ENCODE measurements at places on chromosomes 3 and 15.
A peak's percentile ranks its signal among the peaks of the same experiment; 100 is the strongest.

GRCh38 chr3:42424911-42425310, 14.5 kb upstream of the LYZL4 start:
- DNase-seq, result no peak

DNA sequence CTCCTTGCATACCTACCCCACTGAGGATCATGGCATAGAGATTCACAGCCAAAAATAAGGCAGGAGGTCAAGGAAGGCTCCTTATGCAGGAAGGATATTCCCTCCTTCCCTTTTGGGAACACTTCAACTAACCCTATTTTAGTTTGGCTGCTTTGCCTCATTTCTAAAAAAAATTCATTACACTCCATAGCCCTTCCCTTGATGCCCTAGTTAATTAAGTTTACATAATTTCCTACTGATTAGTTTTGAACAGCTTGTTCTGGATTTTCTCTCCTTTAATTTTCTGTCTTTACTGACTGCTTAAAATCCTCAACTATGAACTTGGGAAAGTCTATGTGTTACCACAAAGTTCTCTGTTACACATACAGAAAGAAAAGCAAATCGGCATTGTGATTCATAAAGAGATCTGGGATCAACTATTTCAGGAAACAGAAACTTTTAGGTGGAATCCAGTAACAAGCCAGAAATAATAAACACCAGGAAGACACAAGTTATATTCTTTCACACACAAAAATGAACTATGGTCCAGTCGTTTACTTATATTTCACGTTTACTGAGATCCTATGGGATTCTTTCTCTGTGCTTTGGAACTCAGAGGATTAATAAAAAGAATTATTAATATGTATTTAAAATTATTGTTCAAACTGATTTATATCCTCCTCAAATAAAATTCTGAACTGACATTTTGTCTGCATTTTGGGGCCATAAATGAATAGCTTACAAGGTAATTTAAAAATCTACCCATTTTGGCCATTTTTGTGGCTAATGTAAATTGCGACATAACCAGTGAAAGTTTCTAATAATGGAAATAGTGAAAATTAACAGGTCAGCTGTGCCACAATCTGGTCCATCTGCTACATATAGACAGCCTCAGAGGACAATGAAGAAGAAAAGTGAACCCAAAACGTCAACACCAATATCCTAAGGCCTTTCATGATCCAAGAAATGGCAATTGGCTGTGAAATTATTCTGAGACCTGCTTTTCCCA, 113.8 kb downstream of the FRMD5 start:
- DNase-seq, result no peak

DNA sequence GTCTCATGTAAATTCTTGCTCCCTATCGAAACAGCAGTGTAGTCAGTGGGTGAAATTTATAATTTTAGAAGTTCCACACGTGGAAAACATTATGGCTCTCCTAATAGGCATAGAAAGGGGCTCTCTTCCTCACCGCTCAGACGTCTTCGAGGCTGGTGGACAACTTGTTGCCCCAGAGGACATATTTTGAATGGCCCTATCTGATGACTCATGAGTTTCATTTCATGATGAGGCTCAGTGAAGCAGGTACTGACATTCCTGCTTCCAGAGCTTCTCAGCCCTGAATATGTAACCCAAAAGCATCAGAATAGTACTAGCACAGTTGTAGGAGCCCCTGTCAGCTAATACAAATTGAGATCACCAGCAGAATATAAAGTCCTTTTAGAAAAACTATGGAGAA, 117.9 kb downstream of the HERC1 start:
- no peak for DNase-seq

DNA sequence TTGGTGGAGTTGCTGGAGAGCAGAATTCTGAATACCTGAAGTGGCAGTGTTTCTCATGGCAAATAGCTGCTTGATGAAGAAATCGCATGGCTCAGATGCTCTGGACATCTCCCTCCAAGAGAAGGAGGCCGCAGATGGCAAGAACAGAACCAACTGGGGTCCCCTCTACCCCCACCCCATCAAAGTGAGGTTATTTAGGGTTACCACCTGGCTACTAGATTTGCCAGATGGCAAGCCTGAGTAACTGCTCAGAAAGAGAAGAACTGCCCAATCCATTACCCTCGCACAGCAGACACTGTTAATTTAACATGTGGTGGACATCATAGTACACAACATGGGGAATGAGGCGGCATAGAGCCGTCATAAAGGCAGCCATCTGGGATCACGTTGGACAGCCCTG, 30.5 kb upstream of the LIPC start:
- DNase-seq, result no peak

- no peak for DNase-seq
Measured at GRCh38 chr3:142434503-142434902, 13.3 kb downstream of the XRN1 start.

DNA sequence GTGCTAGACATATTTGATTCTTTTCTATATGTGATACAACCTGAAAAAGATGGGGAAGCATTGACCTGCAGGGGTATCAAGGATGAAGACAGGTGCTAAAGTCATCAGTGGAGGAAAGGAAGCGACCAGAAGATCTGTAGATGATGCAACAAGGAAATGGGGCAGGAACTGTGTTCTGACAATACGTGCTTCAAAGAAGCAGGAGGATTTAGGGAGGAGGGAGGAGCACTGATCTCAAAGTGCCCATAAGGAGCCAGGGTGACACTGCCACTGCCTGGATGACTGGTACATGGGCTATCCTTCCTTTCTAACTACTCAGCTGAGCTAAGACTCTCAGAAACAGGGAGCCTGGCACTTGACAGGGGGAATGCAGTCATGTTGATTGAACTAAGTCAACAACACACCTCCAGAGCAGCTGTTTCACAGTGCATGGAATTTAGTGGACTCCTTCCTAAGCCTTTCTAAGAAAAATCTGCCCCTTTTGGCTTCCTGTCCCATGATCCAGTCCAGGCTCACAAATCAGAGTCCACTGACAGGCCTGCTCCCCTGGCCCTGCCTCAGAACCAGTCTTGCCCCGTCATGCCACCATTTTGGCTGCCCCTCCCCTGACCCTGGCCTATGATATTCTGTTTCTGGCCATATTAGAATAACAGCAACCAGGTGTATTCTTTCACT, 12.0 kb downstream of the LYSMD4 start:
- DNase-seq, result no peak

DNA sequence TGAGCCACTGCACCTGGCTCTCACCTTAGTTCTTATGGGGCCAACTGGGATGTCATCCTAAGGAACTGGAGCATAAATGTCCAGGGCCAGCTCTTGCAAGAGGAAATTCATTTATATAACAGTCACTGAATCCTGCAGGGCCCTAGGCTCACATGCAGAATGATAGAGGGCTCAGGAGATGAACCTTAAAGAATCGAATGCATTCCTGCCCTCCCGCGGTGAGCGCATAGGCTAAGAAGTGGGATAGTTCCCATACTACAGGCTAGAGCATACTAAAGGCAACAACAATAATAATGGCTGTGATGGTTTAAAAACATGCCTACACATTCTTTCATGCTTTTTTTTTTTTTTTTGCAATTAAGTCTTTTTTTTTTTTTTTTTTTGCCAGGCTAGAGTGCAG, 17.1 kb upstream of the CSRNP1 start:
- no peak for DNase-seq

DNA sequence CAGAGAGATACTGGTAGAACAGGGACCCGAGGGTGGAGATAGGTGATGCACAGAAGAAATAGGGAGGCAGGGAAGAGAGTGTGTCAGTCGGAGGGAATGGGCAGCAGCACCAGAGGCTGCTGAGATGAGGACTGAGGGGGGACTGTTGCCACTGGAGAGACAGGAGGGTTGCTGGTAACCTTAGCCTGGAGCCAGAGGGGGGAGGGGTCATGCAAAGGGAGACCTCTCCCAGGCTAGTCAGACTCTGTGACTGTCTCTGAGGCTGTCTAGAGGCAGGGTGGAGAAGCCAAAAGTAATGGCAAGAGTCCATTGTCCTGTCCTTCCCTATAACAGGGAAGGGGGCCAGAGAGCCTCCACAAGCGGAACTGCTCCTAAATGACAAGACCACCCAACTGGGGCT, 2.1 kb upstream of the DLEC1 start:
- no peak for DNase-seq

DNA sequence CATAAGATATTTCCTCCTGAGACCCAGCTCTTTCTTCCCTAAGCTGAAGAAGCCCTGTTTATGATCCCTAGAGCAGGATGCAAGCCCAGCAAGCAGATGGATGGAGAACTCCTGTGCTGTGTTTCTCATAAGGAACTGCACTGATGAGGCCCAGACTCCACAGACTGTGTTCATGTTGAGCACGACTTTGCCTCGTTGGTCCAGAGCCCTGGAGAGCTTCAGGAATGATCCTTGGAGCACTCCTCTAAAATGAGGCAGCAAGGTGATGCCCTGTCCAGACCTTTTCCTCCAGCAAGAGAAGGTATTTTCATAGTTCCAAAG, 83.8 kb downstream of the MYLK start:
- DNase-seq, result no peak

GRCh38 chr3:171586274-171586673, 126.1 kb upstream of the TNIK start:
- DNase-seq, result no peak

DNA sequence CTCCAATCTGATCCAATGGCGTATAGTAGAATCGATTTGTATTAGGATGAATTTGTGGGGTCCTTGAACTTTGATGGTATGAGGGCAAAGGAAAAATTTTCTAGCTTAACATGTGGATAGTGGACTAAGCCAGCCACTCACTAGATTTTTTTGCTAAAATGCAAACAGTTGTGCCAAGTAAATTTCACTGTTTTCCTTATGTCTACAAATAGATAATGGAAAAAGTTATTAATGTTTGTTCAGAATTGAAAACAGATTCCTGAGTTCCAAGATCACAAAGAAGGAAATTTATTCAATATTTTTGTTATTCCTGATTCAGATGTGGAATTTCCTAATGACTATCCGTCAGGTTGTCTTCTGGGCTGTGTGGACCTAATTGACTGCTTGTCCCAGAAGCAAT, 35.2 kb upstream of the ZNF609 start:
- DNase-seq, result no peak

- DNase-seq, result no peak
Measured at GRCh38 chr3:130826516-130827182, 67.2 kb upstream of the ATP2C1 start.

- peak; percentile 91 for DNase-seq
Measured at GRCh38 chr15:43800286-43801141, at the start of gene HYPK. Gene HYPK, plus strand, starts transcription at chr15:43800599. Its CDS starts 24 bp downstream, at chr15:43800623.

DNA sequence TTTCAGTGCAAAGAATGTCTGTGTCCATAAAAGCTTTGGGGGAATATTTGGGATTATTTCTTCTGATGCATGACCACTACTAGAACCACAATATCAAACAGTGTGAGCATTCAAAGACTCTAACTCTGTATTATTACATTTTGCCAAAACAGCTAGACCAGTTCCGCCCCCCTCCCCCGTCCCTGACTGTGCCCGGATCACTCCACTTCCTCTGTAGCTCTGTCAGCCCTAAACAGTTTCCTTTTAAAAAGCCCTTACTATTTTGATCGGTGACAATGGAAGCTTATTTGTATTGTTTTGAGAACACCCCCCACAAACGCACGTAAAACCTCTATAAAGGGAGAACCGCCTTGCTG, 36.6 kb upstream of the EPHB3 start:
- no peak for DNase-seq

GRCh38 chr3:132161608-132162007, 126.8 kb upstream of the CPNE4 start:
- no peak for DNase-seq

DNA sequence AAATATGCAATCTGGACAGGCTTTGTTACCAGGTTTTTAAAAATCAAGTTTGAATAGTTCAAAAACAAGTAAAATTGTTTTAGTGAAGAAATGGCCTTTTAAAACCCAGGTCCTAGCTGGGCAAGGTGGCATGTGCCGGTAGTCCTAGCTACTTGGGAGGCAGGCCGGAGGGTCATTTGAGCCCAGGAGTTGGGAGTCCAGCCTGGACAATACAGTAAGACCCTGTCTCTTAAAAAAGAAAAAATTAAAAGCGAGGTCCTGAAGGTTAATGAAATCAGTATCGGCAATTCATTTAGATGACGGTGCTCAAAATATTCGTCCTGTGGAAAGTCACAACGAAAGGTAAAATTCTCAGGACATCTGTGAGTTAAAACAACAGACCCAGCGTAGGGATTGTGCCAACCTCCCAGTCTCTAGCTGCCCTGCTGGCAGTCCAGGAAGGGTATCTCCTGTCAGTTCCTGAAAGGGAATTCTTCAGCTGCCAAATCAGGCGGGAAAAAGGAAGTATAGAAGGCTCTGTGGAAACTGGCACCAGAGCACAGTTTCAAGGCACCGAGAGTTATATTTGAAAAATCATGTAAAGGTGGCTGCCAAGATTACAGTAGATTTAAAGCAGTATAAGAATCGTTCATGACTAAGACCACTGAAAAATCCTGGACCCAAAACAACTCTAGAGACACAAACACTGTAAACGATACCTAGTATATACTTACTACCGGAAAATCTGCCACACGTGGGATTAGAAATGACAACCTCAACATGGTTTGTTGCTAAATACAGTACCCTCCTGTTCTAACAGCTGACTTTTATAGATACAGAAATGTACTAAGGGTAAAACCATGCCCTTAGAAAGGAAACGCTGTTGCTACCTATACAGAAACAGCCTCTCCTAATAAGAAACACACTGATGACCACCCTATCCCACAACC, 1.2 kb upstream of the ABHD17C start:
- no peak for DNase-seq

DNA sequence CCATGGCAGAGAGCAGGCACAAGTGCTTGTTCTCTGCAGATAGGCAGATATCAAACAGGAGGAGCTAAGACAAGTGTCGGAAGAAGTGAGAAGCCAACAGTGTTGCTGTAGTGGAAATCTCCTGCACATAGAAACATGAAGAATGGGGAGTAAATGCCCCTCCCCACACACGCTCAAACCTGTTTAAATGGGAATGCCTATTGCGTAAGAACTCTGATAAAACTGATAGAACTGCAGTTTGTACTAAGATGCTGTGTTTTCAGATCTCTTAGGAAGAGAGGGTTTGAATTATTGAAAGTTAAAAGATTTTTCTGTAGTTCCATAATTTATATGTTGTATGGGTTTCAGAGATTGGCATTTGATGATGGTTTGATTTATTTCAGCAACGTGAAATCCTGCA, 19.6 kb downstream of the EIF2AK4 start:
- no peak for DNase-seq

DNA sequence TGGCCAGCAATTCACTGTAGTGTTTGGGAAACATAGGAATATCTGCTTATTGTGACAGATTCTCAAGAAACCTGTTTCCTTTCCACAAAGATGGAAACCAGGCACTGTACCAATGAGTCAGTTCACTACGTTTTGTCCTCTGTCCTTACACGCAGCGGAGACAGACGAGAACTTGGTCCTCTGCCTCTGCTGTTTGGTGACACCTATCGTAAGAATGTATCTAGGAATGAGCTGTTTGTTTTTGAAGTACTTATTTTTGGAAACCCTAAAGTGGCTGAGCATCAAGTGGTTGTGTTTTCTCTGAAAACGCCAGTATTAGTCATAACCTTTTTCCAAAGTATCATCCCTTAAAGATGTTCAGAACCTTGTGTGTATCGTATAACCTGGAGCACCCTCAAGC, 93.0 kb downstream of the PGPEP1L start:
- DNase-seq, result no peak

- no peak for DNase-seq
Measured at GRCh38 chr3:46942076-46942475, 34.5 kb downstream of the CCDC12 start.

Measured in renal pelvis (tissue), 12 donors.